ENCODE measurements at places on chromosomes 1 and 21. TPM values are rescaled to one million over a fixed set of nuclear protein-coding genes. Genes with fewer than 3 reads are reported as not detected.
A peak's percentile ranks its signal among the peaks of the same experiment; 100 is the strongest.

GRCh38 chr21:41979751-41980369 is 26.0 kb upstream of the C2CD2 start:
- DNase-seq: no peak

GRCh38 chr1:36947384-36947783 is 86.9 kb downstream of the GRIK3 start:
- DNase-seq: no peak

GRCh38 chr1:208054911-208055379 is 144.0 kb upstream of the CD34 start:
- DNase-seq: no peak

- no peak for DNase-seq
These were observed 250 bp downstream of the F5 start for GRCh38 chr1:169586067-169586394.

DNA sequence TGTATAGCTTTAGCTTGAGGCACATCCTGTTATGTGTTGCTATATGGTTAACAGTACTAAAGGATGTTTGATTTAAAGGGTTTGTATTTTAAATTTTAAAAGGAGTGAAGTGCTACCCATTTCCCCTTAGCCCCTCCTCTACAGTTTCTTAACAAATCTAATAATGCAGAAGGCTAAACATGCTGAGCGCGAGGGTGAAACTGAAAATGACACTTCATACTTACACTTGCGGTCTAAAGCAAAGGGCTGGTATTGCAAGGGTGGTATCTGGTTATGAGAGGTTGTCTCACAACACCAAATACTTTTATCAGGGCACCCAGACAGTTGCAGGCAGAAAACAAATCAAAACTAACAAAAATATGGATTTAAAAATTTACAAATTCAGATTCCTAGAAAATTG is 172.3 kb downstream of the SIPA1L2 start:
- no peak for DNase-seq

DNA sequence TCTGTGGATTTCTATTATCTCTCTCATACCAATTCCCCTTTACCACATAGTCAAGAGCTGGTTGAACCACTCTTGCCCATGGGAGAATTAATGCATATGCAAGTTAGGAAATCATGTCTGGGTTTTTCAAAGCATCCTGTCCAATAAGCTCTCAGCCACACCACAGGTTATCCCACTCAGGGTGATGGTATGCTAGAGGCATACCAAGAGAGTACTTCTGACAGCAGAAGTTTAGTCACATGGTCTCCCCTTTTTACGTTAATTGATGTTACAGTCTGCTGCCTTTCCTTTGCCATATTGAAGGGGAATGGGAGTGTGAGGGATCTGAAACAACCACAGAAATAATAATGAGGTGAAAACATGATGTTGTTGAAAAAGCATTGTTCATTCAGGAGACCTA is 135.8 kb upstream of the PBX1 start:
- no peak for DNase-seq

DNA sequence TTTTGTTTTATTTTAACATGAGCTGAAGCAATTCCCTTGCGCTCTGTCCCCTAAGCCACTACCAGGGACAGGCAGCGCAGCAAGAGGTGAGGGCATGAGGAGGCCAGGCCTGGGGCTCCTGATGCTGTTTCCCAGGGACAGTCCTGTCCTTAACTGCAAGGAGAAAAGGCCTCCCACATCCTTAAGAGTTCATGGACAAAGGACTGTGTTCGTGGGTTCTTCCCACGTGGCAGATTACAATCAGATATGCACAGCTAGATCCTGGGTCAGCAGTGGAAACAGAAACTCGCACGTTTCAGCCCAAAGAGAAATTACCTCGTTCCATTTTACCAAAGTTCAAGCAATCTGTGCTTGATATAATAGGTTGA is 85.8 kb downstream of the MIS18A start:
- no peak for DNase-seq

- no peak for DNase-seq
These were observed 61.0 kb downstream of the B3GALT5 start for GRCh38 chr21:39673736-39674135.

- DNase-seq: peak; percentile 78
These were observed 23.6 kb downstream of the ATP2B4 start for GRCh38 chr1:203649999-203650836.

GRCh38 chr1:13812456-13813397 is 112.7 kb downstream of the PRDM2 start:
- DNase-seq: no peak

DNA sequence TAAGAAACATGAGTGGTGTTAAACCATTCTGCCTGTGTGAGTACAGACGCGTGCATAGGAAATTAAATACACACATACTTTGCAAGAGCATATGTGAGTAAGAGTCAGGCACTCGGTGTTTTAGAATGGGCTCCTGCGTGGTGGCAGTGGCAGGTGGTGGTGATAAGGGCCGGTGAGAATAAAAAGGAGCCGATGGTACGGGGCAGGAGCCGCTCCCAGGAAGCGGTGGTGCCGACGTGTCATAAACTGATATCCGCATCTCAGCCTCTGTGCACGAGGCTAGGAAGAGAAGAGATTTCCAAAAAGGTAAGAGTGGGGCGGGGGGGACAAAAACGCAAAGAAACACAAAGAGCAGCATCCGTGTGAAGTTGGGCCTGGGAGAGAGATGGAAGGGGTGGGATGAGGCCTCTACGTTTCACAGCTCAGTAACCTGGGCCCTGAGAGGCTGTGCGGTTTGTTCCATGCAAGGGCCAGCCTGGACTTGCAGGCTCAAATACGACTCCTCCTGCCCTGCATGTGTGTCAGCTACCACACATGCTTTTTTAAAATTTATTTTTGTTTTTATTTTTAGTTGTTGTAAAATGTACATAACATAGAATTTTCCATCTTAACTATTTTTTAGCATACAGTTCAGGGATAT is 127.7 kb upstream of the COL6A1 start:
- no peak for DNase-seq

- DNase-seq: no peak
These were observed 53.8 kb upstream of the HPDL start for GRCh38 chr1:45272913-45273371.

DNA sequence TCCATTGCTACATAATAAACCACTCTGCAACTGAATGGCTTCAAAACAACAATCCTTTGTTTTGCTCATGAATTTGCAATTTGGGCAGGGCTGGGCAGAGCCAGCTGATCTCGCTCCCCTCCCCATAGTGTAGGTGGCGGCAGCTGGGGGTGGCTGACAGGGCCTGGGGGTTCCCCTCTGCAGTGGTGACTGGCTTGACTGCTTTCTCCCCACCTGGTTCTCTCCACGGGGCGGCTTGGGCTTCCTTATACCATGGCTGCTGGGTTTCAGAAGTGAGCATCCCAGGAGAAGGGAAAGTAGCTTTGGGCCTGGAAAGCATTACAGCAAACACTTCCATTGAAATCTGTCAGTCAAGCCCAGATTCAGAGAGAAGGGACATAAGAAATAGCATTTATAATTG is 129.7 kb upstream of the ZBTB40 start:
- no peak for DNase-seq

DNA sequence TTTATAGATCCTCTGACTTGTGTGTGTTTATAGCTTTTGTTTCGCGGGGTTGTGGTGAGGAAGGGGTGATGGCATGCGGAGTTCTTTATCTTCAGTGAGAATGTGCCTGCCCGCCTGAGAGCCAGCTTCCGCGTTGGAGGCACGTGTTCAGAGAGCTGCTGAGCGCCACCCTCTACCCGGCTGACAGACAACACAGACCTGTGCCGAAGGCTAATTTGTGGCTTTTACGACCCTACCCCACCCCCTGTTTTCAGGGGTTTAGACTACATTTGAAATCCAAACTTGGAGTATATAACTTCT is 14.4 kb upstream of the CD101 start:
- DNase-seq: no peak

DNA sequence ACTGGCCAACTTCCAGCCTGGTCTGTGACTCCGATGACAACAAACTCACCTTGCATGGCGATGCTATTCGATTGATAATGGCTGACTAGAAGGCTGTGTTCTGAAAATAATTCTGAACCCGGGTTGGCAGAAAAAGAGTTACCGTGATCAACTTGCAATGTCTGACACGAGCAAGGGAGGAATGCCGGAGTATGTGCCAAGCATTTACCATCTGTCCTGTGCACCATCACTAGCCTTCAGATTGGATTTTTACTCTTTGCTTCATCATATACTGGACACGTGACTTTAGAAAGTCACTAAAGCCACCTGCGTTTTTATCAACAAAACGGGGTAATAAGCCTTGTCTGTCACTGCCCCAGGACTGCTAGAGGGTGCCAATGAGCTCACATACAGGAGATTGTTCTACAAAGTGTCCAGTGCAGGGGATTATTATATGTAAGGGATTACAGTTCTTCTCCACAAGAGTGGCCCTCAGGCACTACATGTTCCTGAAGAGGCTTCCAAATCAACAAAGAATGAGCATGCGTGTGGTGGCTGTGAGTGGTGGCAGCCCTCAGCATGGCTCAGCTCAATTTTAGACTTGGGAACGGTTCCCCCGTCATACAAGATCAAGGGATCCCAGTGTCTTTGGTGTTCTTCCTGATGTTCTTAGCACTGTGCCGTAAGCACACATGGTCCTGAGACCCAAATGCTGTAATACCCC is 35.8 kb downstream of the SSBP3 start:
- no peak for DNase-seq

GRCh38 chr1:169586395-169587255 is at the start of gene F5:
TSS of gene F5 (minus strand) at chr1:169586481. CDS start at chr1:169586386, 95 bp downstream.
- peak; percentile 86 for DNase-seq

DNA sequence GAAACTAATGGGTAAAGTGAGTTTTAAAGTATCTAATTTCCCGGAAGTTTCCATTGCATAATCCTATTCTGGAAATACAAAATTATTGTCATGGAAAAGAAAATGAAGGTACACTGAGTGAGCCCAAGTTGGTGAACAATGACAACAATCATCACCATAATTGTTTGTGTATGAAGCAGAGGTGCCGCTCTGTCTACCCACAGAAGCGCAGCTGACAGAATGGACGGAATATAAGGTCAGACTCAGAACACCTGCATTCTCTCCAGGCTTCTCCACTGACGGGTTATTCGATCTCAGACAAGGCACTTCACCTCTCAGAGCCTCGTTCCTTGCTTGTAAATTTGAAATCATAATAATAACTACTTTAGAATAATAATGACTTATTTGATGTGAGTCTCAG is 99.1 kb upstream of the NGF start:
- no peak for DNase-seq

DNA sequence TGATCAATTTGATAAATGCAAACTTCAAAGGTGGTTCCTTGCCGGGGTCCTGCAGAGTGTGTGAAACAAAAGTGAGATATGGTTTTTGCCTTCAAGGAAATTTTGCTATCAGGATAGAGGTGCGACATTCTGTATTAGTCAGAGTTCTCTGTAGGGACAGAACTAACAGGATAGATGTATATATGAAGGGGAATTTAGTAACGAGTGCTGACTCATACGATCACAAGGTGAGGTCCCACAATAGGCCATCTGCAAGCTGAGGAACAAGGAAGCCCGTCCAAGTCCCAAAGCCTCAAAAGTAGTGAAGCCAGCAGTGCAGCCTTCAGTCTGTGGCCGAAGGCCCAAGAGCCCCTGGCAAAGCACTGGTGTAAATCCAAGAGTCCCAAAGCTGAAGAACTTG is 157.0 kb downstream of the RYR2 start:
- DNase-seq: no peak

DNA sequence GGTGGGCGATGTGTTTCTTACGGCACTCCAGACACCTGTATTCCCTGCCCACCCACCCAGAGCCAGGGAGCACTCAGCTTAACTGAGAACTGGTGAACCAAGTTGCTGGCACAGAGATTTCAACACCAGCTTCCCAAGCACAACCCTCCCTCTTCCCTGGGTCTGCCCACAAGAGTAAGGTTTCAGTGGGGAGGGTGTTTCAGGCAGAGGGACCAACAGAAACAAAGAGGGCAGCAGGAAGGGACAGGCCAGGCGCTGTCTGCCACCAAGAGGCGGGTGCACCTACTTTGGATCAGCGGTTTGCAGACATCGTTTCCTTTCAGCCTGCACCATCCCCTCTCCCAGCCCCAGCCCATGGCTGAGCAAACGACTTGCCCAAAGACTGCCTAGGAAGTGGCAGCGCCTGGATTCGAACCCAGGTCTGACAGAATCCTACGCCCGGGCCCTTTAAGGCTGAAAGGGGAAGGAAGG is 21.9 kb upstream of the ALDH4A1 start:
- DNase-seq: no peak

GRCh38 chr1:18486195-18486594 is 5.5 kb downstream of the KLHDC7A start:
- DNase-seq: no peak

DNA sequence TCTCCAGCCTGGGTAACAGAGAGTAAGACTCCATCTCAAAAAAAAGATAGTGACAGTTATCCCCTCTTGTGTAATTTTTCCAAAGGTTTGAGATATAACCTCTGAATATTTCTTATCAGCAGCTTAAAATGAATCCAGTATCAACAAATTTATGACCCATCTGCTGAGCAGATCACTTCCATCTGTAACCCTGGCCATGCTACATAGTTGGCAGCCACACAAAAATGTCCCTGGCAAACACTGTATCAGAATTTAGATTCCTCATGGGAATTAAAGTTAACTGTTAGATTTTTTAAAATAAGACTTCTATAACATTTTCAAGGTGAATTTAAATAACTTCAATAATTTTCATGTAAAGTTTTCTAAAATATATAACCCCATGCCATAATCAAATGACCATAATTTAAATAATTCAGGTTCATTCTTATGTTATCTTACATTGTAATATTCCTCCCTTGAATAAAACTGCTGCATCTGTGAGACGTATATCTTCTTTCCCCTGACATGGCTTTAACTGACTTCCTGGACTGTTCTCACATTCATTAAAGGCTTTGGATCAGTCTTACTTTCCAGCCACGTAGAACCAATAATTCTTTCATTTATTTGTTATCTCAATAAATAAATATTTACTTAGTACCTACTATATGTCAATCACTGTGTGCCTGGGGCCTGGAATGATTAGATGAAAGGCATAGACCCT is 5.3 kb upstream of the PRPF38B start:
- DNase-seq: no peak

DNA sequence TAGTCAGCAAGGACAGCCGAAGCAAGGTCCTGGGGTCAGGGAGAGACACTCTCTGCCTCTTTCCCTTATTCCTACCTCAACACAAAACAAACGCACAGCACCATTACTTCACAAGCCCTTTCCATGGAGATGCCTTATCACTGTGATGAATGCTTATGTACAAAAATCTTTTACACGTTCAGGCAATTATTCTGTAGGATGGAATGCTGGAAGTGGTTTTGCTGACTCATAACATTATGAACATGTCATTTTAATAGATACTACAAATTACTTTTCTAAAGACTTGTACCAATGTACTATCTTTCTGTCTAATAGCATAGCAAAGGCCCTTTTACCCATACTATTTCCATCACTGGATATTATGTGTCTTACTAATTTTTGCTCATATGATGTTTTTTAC is 98.4 kb downstream of the TTLL7 start:
- no peak for DNase-seq

KRTAP21-2 gene
- total RNA-seq: not detected

GLMN gene
- 6.5 TPM for total RNA-seq

GBP7 gene
- not detected for total RNA-seq

HHAT gene
- 5.3 TPM for total RNA-seq

MYCL gene
- total RNA-seq: 3.9 TPM

CDC20 gene
- 2.4 TPM for total RNA-seq

KCNK2 gene
- total RNA-seq: not detected

TRIM46 gene
- 0.35 TPM for total RNA-seq

AKNAD1 gene
- total RNA-seq: 1.3 TPM

KRTAP13-4 gene
- not detected for total RNA-seq

MEAF6 gene
- 59.5 TPM for total RNA-seq

Data from lower lobe of right lung (tissue), 2 donors.